ENCODE measurements at places on chromosomes 1 and 21. TPM values are rescaled to one million over a fixed set of nuclear protein-coding genes. Genes with fewer than 3 reads are reported as not detected.

ZSWIM5 gene
- total RNA-seq: 0.91 TPM

ANGPTL1 gene
- not detected for total RNA-seq

FOXD2 gene
- total RNA-seq: 0.34 TPM

VSIG8 gene
- not detected for total RNA-seq

TSPEAR gene
- not detected for total RNA-seq

LMOD1 gene
- not detected for total RNA-seq

DNA sequence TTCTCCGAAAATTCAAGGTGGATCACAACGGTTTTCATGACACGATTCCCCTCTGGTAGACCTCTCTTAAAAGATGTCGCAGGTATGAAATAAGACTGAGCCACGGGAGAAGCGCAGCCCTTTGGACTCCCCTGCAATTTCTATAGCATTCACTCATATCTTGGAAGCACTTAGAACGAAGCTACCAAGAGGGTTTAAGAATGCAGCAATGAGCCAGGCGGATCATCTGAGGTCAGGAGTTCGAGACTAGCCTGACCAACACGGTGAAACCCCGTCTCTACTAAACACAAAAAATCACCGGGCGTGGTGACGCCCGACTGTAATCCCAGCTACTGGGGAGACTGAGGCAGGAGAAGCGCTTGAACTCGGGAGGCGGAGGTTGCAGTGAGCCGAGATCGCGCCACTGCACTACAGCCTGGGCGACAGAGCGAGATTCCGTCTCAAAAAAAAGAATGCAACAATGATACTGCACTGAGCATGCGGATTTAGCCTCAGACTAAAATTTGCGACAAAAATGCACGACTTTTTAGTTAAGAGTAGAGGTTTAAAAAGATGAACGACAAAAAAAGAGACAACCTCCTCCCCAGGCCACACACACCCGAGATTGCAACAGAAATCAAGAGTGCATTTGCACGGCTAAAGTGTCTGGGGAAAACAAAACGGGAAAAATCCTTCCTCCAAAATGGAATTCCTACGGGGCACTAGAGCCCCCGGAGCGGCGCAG is 743 bp downstream of the TOMM20 start:
- DNase-seq: no peak

- no peak for DNase-seq
Measured at GRCh38 chr1:108584428-108584856, 24.5 kb downstream of the EEIG2 start.

DNA sequence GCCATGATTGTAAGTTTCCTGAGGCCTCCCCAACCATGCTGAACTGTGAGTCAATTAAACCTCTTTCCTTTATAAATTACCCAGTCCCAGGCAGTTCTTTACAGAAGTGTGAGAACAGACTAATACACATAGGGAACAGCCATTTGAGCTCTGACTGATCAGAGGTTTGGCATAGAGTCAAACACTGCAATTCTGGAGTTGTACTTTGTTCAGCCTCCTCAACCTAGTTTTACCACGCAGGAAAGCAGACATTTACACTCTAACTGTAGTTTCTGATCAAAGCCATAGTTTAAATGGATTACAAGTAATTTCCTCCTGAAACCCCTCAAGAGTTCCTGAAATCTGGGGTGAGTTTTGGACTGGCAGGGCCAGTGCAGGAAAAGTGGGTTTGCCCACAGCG is 218.2 kb downstream of the TNR start:
- DNase-seq: no peak

GRCh38 chr1:40344597-40344996 is 27.5 kb upstream of the COL9A2 start:
- DNase-seq: no peak

- DNase-seq: no peak
Measured at GRCh38 chr1:41714638-41715389, 203.9 kb downstream of the HIVEP3 start.

DNA sequence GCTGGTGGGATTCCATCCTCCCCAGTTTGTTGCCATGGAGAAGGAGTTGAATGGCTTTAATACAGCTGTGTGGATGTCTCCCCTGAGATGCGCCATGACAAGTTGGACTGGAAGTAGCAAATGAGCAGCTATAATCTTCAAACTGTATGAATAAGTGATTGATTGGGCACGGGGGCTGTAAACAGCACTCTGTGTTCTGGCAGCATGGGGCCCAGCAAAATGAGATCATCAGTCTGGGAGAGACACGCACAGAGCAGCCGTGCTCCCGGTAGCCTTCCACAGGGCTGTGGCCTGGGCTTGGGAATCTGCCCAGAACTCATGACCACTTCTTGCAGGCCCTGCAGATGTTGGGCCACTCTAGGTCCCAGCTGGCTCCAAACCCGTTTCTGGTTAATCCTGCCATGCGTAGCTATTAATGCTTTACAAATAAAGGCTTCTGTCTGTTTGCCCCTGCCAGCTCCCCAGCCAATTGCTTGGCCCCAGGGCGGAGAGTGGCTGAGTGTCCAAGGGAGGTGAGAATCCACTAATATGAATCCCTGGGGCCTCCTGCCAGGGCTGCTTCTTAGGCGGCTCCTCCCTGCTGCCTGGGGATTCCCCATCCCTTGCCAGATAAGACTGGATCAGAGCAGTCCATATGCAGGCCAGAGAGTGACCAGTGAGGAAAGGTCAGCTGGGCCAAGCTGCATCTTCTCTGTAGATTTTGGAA is 642.9 kb downstream of the AJAP1 start:
- no peak for DNase-seq
